ENCODE measurements at places on chromosomes 3 and 15.

DNA sequence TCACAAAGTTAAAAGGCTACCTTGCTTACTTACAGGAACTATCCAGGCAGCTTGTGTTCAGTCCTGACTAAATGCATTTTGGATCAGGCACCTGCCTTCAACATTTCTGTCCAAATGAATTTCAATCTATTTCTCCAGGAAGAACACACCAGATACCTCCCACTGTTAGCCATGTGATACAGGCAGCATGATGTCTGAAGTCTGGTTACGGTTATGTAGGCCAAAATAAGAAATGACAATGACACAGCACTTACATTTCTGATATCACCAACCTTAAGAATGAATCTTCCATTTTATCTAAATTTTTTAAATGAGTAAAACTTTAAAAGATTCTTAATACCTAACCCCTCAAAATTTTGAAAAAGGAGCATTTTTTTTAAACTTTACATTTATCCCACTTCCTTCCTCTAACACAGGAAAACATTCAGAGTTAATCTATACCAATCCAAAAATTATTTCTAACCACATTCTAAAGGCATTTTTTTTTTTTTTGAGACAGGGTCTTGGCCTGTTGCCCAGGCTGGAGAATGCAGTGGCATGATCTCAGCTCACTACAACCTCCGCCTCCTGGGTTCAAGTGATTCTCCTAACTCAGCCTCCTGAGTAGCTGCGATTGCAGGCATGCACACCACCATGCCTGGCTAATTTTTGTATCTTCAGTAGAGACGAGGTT lies at the start of gene MAP4:
Gene MAP4, minus strand, starts transcription at position 116 of the 673 bp plus-strand sequence. CDS start 17,556 bp downstream, outside the sequence.
- no peak for DNase-seq

- no peak for DNase-seq
Measured at GRCh38 chr15:33138000-33138399, 56.5 kb downstream of the FMN1 start.

DNA sequence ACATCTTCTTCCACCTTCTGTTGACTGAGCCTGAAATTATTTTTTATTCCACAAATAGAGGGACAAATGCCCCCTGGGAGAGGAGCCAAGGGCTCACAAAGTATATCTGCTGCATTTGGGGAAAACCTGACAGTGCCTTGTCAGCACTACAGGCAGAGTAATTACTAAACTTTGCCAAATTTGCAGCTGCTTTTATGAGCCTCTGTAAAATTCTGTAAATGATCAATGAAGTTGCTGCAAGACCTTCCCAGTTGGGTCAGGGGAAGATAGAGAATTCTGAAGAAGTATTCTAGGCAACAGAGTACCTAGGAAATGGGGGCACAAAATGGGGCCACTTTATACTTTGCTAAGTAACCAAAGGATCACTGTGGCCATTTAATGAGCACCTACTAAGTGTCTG lies 10.5 kb downstream of the GHSR start:
- no peak for DNase-seq

- DNase-seq: no peak
Measured at GRCh38 chr3:171646357-171647133, 163.7 kb downstream of the PLD1 start.

GRCh38 chr15:31340047-31340446 lies 13.4 kb downstream of the KLF13 start:
- no peak for DNase-seq

DNA sequence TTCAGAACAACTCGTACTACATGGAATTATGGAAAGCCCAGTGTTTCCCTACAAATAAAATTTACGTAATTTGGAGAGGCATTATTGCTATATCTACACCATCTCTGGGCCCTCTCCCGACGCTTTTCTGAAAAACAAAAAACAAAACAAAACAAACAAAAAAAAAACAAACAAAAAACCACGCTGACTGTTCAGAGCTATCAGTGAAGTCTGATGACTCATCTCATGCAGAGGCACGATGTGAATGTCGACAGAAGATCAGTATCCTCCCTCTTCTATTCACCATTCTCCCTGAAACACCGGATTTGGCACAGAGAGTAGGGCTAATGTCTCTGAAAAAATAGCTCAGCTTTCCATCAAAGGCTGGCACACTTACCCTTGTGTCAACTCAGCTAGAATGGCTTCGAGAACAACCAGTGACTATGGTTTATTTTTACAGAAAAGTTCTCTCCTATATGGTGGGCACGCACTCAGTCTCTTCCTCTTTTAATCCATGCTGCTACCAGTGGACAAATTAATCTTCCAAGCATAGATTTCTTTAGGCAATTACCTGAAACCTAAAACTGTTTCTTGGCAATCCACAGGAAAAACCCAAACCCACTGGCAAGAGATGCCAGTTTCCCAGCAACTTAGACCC lies 1.5 kb downstream of the CRBN start:
- DNase-seq: no peak

DNA sequence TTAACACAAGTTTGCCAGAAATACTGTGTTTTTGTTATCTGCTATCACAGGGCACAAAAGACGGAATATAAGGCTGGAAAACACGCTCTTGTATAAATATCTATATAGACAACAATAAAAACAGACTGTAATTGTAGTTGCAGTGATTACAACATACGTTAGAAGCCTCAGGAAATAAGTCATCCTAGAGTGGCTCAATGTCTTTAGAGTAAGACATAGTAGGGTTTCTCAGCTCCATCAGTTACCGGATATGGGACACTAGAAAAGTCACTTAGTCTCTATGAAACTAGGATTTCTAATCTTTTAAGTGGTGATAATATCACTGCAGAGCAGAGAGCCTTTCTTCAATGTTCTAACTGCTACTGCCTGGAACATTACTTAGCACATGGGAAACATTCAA lies 208.8 kb downstream of the STAG1 start:
- no peak for DNase-seq

DNA sequence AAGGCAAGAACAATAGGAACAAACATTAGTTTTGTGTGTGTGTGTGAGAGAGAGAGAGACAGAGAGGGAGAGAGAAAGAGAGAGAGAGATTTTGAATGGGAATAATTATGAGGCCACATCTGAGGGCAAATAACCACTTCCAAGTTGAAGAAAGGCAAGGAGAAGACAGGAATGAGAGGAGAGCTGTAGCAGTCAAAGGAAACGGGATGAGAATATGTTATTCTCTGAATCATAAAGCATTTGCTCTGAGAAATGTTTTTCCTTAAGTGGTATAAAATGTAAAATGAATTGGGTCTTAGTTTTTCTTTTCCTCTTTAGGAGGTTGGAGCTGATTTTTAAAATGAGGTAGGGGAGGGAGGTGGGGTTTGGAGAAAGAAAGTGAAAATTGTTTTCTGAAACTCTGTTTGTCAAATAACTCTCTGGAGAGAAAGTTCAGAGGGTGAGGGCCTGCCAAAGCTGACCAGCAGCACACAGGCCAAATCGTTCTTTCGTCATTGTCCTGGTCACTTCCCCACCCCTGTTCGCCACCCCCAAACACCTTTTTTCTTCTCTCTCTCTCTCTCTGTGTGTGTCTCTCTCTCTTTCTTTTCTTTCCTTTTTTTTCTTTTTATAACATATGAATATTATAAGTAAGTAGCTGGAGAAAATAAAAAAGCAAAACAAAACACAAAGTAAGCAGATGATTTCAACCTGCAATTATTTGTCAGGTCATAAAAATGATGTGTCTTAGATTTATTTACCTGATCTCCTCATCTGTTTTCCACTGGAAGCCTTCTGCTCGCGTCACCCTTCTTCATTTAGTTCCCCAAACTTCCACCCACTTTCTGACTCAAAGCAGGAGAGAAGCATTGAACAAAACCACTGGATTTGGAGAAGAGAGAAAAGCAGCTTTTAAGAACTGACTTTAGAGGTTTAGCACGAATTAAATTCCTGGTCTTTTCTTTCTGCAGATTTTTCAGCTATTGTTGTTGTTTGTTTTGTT lies 110.6 kb downstream of the LPP start:
- DNase-seq: no peak

DNA sequence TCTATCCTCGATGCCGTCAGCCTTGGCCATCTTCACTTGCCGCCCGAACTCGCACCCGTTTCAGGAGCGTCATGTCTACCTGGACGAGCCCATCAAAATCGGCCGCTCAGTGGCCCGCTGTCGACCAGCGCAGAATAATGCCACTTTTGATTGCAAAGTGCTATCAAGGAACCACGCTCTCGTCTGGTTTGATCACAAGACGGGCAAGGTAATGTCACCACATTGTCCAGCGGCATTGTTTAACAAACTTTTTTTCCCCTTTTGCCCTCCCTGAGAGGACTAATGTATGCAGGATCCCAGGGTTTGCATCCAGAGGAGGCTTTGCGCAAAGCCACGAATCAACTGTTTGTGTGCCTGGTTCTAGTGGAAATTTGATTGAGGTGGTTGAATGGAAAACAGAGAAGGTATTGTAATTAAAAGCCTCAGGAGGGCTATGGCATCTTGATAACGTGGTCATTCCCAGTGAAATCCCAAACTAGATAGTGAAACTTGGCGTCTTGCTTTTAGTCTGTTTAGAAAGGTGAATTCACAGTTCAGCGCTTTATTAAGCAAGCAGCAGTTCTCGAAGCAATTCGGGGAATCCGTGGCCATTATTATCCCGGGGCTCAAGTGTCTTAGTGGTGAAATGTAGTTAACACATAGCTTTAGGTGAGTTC lies 1.7 kb downstream of the SLMAP start:
- no peak for DNase-seq

DNA sequence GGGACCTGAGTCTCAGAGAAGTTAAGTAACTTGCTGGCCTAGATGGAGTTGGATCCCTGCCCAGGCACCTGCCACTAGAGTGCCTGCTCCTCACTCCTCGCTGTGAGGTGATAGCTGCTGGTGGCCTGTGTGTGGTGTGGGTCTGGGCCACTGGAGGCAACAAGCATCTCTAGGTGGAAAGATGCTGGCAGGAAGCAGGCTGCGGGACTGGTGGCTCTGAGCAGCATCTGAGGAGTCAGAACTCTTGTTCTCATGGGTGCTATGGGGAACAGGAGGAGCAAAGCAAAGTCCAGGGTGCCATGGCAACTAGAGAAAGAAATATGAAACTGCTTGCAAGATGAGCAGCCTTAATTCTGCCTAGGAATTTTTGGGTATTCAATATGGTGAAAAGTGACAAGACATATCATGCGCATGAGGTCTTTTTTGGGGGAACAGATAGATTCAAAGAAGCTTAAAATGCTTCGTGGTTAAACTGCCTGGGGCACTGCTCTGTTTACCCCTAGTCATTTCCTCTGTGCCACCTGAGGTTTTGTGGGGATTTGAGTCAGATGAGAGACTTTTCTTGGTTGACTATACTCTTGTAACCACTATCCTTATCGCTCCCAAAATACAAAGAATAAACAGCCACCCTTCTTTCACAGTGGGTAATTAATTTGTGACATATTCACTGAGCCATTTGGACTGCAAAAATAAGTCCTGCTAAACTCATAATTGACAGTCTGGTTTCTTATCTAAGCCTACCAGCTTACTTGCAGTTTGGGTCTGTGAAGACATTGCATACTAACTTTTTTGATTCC lies 50.3 kb downstream of the MED12L start:
- DNase-seq: no peak

DNA sequence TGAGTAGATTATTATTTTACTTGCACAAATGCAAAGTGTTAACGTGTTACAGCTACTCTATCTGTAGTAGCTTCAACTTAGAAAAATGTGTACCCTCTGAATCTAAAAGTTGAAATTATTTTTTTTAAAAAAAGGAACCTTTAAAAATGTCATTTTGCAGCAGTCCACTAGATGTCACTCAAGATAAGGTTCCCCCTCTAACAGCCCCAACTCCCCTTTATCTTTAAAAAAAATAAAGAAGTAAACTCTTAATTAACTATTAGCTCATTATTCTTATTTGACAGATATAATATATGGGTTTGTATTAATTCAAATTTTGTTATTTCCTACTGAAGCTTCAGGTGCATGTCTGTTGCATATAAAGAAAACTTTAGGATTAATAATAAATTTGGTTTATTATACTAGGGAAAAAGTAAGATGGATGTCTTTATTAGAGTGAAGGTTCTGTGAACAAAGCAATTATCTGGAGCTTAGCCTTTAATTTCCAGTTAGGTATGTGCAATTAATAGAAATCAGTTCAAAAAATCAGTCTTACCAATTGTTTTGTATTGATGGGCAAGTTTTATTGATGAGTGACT lies 288.5 kb downstream of the VGLL3 start:
- DNase-seq: no peak

Measured in memory B cell (primary cell).